ENCODE measurements at places on chromosomes 2 and 18. TPM values are rescaled to one million over a fixed set of nuclear protein-coding genes. Genes with fewer than 3 reads are reported as not detected.

MYO3B gene
- total RNA-seq, result 2.8 TPM

ZNF407 gene
- 40.8 TPM for total RNA-seq

GPBAR1 gene
- 1.6 TPM for total RNA-seq

GRCh38 chr2:131148426-131148825 lies 43.3 kb downstream of the PLEKHB2 start:
- DNase-seq, result no peak

SF3B1 gene
- 622 TPM for total RNA-seq

GRCh38 chr2:238094438-238095022 lies 5.6 kb upstream of the ESPNL start:
- DNase-seq, result no peak

DNA sequence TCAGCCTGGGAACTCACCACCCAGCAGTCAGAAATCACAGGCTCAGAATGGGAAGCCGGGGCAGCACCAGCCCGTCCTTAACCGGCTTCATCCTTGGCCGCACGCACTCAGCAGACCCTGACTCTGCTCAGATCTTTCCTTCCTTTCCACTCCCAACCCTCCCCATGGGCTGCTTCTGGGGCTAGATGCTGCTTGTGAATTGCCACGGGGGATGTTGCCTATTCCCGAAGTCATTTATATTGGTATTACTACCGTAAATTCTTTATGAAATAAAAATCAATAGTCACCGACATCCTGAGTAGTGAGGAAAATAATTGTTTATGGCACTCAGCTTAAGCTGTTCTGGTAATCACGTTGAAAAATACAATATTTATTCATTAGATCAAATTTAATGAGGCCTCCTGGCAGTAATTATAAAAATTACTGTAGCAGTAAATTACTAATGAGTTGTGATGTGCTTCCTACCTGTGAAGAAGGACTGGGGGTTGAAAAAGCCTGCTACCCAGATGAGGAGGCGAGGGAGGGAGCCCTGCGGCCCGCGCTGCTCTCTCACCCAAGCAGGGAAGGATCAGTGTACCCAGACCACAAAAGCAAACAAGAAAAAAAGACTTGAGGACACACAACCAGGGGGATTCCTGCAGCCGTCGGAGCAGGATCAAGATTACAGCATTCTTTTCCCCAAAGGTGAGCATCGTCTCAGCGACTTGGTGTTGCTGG lies 31.5 kb downstream of the CDCA7 start:
- DNase-seq, result no peak

DNA sequence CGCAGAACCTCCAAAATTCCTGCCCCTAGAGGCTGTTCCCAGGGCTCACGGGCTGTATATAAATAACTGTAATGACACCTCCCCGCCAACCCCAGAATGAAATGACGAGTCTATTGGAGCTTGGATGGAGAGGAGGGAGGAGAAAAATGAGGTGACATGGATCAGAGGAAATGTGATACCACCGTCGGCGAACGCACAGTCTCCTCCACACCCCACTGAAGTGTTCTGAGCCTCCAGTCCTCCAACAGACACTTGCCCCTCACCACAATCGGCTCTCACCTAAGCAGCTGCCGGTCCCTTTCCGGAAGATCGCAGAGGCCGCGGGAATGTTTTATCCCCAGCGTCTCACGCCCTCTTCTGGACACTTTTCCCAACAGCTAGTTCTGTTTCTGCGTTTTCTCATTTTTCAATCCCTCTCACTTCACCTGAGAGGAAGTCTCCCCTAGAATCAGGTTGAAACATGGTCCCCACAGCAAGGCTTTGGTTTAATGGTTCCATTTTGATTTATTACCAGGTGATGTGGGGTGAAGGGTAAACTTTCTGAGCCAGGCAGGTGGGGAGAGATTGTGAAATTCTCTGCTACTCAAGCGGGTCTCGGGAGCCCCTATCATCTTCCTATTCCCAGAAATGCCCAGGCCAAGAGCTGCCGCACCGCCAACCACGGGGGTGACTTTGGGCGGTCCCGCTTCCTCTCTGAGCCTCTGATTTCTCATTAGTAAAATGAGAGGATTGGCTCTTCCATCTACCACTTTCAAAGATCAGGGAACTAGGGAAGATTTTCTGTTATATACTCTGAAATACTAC lies 9.1 kb upstream of the MYO5B start:
- DNase-seq, result no peak

- DNase-seq, result no peak
Measured at GRCh38 chr18:67265464-67266245, 250.9 kb downstream of the DSEL start.

ALK gene
- 1.0 TPM for total RNA-seq

RIT2 gene
- total RNA-seq, result 0.48 TPM

- DNase-seq, result no peak
Measured at GRCh38 chr2:32264422-32265105, at the start of gene NLRC4. NLRC4 (minus strand) TSS chr2:32264886; CDS start chr2:32256775, 8,111 bp downstream.

KCNG3 gene
- total RNA-seq, result 0.53 TPM

PPIL3 gene
- 83.1 TPM for total RNA-seq

- no peak for DNase-seq
Measured at GRCh38 chr2:73987109-73987947, 2.6 kb downstream of the TET3 start.

- no peak for DNase-seq
Measured at GRCh38 chr2:39523308-39524044, 86.4 kb upstream of the MAP4K3 start.

GRCh38 chr2:7972670-7973069 lies 709.2 kb upstream of the ID2 start:
- DNase-seq, result no peak

- DNase-seq, result no peak
Measured at GRCh38 chr2:105573490-105573889, 171.2 kb upstream of the NCK2 start.

CD8A gene
- total RNA-seq, result not detected

DNA sequence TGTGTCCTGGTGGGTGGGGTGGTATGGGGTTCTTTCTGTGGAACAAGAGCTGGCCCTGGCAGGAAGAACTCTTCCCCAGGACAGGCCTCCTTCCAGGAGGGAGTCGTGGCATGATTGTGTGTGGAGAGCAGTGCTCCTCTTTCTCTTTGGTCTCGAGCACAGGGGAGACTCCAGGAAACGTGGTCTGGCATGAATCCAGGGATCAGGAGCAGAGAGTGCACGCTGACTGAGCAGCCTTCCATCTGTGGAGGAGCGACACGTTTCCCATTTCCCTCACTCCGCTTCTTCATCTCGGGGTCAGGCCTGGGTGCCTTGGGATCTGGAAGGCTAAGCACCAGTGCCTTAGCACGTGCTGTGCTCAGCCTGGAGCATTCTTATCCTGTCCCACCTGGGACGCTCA lies 132.0 kb upstream of the HDAC4 start:
- no peak for DNase-seq

- DNase-seq, result no peak
Measured at GRCh38 chr2:949384-950079, 1.1 kb upstream of the SNTG2 start.

DNA sequence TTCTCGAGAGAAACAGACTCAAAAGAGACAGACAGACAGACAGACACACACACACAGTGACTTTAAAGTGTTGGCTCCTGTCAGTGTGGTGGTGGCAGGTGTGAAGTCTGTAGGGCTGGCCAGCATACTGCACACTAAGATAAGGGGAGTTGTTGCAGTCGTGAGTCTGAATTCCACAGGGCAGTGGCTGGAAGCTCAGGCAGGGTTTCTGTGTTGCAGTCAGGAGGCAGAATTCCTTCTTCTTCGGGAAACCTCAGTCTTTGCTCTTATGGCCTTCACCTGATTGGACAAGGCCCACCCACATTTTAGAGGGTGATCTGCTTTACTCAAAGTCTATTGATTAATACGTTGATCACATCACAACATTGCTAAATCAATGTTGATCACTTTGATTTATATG lies 478.4 kb upstream of the HS6ST1 start:
- no peak for DNase-seq

DNA sequence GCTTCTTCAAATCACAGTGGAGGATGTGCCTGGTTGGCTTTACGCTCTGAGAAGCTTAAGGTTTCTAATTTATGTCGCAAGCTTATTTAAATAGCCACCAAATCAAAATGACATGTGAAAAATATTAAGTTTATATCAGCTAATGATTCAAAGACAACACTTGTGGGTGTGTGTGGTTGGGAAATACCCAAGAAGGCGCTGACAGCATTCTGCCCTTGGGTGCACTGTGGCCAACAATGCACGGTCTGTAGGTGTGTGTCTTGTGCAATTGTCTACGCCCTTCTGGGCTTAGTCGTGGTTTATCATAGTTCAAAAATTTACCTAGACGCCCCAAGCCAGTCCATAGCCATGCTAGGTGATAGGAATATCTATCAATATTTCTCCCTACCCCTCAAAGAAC lies 60.9 kb downstream of the KCTD1 start:
- no peak for DNase-seq

ZNF519 gene
- total RNA-seq, result 34.7 TPM

XDH gene
- total RNA-seq, result 2.1 TPM

GRCh38 chr2:110667071-110667470 lies 10.8 kb downstream of the BUB1 start:
- no peak for DNase-seq

LRP2 gene
- total RNA-seq, result 0.26 TPM

DCDC2C gene
- total RNA-seq, result 0.48 TPM

DNA sequence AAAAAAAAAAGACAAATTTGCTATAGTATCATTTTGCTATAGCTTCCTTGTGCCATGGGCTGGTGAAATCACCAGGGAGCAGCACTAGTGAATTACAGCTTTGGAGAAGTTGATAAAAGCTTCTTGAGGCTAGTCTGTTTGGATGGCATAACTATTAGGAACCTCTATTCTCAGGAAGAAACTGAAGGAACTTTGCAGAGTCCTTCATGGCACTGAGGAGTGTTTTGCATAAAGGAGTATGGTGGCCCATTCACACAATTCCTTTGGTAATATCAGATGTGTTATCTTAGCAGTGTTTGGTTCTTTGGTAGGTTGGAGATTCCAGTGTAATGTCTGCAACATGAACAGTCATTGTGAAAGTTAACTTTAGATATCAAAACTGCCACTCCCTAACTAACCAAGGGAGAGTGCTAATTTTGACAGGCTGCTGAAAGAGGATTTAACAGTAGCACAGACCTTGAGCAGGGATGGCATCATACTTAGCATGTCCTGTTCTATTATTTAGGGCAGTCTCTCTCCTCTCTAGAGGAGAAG lies 76.6 kb upstream of the ZFP36L2 start:
- no peak for DNase-seq

GRCh38 chr2:219426534-219427136 lies 8.0 kb upstream of the SPEG start:
- no peak for DNase-seq

GRCh38 chr2:224210286-224211180 lies 171.4 kb upstream of the SERPINE2 start:
- no peak for DNase-seq

DNA sequence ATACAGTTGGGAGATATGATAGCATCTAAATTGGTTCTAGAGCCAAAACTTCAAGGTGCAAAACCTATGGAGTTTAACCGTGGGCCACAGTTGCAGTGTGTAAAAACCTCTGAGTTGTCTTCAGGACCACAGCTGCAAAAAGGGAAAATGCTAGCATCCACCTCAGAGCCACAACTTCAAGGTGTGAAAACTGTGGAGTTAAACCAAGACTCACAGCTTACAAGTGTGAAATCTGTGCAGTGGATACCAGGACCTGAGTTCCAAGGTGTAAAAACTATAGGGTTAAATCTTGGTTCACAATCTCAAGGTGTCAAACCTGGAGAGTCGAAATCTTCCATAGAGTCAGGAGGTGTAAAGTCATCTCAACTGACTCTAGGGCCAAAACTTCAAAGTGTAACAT lies 10.4 kb upstream of the ZNF512 start:
- DNase-seq, result no peak

SOX11 gene
- 9.8 TPM for total RNA-seq

- DNase-seq, result no peak
Measured at GRCh38 chr2:149735237-149735958, 147.8 kb upstream of the MMADHC start.

- DNase-seq, result no peak
Measured at GRCh38 chr2:216619411-216620393, 13.5 kb upstream of the IGFBP2 start.

- DNase-seq, result no peak
Measured at GRCh38 chr18:79382681-79383387, 12.9 kb upstream of the NFATC1 start.

DNA sequence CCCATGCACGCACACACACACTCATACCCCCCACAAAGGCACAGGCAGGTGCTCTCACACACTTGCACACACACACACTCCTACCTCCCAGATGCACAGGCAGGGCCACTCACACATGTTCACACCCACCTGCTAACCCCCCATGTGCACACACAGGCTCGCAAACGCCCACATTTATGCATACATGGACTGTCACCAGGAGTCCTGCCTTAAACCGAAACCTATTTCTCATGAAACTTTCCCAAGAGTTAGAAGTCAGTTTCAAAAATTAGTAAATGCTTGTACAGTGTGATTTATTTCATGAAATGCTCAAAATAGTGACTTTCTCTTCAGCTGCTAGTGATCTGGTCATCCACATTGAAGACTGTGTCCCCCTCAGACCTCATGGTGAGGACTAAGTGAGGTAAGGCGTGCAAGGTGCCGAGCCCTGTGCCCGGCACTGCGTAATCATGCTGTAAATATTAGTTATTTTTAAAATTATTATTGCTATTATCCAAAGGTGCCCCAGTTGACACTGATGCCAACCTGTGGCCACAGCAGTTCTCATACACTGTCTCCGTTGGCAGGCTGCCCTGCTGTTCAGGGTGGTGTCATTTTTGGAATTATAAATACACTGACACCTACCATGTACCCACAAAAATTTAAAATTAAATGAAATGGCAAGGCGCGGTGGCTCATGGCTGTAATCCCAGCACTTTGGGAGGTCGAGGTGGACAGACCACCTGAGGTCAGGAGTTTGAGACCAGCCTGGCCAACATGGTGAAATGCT lies 12.4 kb downstream of the CNNM4 start:
- no peak for DNase-seq
